ENCODE measurements at places on chromosomes 2 and 18.

DNA sequence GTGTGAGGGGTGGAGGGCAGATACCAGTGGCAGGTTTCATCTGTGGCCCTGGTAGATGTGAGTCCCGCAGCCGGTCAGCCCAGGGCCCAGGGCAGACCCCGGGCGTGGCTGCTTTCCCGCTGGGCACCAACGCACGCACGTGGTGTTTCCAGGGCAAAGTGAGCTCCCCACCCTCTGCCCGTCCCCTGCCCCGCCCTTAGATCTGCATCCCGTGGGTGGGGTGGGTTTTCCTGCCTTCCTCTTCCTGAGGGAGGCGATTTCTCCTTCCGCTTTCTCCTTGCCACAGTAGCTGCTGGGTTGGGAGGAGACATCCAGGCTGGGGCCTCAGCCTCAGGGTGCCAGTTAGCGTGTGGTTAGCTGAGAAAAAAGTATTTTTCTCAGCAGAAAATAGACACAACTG lies 49.6 kb downstream of the ODC1 start:
- no peak for DNase-seq

DNA sequence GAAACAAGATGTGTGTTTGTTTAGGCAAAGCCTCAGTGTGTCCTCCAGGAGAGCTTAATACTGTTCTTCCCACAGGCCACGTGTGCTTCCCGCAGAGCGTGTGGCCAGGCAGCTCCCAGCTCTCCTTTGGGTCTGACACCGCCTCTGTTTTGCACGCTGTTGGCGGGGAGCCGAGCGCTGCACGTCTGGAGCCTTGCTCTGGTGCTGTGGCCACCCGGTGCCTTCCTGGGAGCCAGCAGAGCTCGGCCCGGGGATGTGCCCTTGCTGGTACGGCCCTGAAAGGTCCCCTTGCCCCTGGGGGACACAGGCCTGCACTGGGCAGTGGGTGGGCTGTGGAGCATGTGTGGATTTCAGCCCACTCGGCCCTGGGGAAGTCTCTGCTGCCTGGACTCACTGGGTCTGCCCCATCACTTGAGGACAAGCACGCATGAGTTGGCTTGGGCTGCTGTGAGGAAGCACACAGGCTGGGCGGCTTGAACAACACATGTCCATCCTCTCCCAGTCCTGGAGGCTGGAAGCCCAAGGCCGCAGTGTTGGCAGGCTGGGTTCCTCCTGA lies 160.7 kb upstream of the HDAC4 start:
- DNase-seq: no peak

DNA sequence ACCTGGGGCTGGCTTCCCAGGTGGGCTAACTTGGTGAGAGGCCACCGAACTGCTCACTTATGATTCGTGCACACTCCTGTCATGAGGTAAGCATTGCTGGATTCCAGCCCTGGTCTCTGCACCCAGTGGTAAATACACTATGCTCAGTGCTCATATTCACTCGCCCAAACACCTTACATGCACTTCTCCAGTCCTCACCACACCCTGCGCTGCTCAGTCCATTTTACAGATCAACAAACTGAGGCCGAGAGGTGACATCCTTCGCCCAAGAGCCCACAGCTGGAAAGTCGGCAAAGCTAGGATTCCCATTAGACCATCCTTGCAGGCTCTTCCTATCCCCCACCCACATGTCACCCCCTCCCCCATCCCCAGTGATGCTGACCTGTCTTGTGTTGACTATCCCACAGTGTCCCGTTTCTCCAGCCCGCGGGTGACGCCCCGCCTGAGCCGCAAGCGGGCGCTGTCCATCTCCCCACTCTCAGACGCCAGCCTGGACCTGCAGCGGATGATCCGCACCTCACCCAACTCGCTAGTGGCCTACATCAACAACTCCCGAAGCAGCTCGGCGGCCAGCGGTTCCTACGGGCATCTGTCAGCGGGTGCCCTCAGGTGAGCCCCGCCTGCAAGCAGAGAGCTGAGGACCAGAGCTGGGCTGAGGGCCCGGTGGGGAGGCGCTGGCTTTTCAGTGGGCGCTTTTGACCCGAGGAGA lies 232.8 kb downstream of the GLI2 start:
- no peak for DNase-seq

DNA sequence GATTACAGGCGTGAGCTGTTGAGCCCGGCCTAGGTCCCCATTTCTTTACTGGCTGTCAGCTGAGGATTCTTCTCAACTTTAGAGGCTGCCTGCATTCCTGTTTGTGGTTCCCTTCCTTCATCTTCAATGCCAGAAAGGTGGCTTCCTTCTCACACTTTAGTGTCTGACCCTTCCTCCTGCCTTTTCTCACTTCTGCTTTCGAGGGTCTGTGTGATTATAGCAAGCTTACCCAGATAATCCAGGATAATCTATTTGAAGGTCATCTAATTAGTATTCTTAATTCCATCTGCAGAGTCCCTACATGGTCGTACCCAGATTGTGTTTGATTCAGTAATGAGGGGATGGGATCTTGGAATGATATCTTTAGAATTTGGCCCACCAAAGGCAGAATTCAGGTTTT lies 157.4 kb downstream of the TANC1 start:
- no peak for DNase-seq

DNA sequence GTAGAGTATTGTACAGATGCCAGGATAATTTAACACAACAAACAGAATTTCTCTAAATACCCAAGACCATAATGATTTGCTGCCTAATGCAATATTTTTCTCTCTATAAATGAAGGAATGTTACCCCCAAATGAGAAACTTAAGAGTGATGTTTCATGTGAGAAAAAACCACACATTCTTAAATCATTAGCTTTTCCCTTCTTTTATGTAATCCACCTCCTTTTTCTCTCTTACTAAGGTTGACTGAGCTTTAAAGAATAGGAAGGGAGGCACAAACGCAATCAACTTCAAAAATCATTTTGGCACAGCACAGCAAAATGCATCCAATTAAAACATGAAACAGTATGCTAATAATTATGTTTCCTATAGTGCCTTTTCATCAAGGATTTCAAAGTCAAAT lies 698.1 kb upstream of the CDH2 start:
- no peak for DNase-seq

Measured in kidney capillary endothelial cell (primary cell).